ENCODE measurements at places on chromosomes 13 and 19.

DNA sequence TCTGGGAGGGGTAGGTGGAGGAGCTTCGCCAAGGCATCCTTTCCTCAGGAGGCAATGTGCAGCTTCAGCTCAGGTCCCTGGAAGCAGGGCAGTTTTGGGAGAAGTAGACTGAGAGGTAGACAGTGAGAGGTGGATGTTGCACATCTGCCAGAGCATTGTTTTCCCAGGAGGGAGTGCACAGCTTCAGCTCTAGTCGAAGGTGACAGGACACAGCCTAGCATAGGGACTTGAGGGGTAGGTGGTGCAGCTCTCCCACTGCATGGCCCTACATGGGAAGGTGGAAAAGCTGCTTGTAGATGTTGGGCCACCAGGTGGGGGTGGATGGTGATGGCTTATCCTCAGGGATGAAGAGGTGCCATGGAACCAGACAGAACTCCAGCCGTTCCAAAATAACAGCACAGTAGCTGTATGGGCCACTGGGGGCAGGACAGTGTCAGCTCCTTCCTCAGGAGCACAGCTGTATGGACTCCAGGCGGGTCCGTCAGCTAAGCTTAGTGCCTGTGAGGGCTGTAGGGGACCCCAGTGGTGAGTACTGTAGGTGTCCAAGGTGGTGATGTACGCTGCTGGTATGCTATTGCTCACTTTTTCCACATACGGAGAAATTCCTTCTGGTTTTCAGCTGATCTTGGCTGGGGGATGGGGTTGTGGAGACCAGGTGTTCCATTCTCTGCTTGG, 17.4 kb upstream of the ZNF543 start:
- DNase-seq: no peak

- DNase-seq: no peak
Measured at GRCh38 chr13:100870898-100871297, 196.3 kb upstream of the TMTC4 start.

GRCh38 chr19:35744430-35745327, 539 bp downstream of the U2AF1L4 start:
- DNase-seq: peak; percentile 91

DNA sequence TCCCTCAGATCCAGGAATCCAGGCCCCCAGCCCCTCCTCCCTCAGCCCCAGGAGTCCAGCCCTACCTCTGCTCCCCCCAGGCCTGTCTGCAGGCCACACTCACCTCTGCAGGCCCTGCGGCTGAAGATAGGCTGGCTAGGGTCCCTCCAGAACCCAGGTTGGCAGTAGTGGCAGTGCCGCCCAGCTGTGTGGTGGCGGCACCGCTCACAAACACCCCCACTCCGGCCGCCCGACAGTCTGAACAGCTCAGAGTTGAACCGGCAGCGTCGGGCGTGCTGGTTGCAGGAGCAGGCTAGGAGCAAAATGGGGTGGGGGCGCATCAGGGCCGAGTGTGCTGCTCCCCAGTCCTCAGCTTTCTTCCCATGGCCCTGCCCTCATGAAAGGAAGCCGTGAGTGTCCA, 8.3 kb downstream of the NTN5 start:
- DNase-seq: no peak

DNA sequence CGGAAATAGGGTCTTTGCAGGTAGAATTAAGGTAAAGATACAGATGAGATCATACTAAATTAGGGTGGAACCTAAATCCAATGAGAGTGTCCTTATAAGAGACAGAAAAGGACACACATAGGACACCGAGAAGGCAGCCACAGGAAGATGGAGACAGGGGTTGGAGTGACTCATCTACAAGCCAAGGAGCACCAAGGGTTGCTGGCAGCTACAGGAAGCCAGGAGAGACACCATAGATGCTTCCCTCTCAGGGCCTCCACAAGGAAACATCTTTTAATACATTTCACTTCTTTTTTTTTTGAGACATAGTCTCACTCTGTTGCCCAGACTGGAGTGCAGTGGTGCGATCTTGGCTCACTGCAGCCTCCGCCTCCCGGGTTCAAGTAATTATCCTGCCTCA, 10.1 kb downstream of the TMEM143 start:
- peak; percentile 66 for DNase-seq

GRCh38 chr19:15304140-15304705, 28.1 kb downstream of the BRD4 start:
- no peak for DNase-seq

GRCh38 chr13:99442273-99442895, 58.9 kb upstream of the TM9SF2 start:
- DNase-seq: peak; percentile 44

DNA sequence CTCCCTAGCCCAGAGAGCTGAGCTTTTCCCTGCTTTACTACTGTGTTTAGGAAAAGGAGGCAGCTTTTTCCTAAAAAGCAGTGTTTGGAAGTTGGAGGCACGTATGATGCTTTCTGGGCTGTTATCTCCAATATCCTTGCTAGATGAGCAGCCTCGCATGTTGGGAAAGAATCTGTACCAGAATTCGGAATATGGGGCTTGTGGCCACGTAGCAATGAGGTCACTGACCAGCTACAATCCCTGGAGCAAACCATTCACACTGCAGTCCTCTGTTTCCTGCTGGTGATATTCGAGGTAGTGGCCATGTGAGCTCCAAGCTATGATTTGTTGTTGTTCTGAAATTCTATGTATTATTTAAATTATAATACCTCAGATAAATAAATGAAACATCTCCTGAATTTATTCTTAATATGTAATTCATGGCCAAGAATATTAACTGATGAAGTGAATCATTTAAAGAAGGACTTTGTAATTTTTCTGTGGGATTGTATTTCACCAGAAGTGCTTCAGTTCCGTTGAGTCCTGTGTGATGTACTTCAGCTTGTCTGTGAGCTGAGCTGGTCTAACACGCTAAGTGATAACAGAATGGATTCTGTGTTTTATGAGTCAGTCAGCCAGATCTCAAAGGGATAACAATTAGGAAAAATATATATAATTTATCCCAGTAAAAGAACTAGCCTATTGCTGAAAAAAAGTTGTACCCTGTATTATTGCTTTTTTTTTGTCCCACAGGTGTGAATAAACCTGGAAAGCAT, 319.5 kb downstream of the SHISA2 start:
- peak; percentile 72 for DNase-seq

GRCh38 chr13:114319441-114319913, 5.2 kb downstream of the CHAMP1 start:
- peak; percentile 24 for DNase-seq

- DNase-seq: peak; percentile 82
Measured at GRCh38 chr19:46115396-46116106, 8.9 kb downstream of the IGFL3 start.
